NCI-H1694 treated with DMSO at 0.1 percent for 48 hours (cell line): ENCODE measurements at places on chromosomes 3 and 15.

- DNase-seq = no peak
Observed at GRCh38 chr3:141789281-141789680, 26.1 kb downstream of the GRK7 start.

- no peak for DNase-seq
Observed at GRCh38 chr3:60772584-60772983, 478.7 kb downstream of the FHIT start.

DNA sequence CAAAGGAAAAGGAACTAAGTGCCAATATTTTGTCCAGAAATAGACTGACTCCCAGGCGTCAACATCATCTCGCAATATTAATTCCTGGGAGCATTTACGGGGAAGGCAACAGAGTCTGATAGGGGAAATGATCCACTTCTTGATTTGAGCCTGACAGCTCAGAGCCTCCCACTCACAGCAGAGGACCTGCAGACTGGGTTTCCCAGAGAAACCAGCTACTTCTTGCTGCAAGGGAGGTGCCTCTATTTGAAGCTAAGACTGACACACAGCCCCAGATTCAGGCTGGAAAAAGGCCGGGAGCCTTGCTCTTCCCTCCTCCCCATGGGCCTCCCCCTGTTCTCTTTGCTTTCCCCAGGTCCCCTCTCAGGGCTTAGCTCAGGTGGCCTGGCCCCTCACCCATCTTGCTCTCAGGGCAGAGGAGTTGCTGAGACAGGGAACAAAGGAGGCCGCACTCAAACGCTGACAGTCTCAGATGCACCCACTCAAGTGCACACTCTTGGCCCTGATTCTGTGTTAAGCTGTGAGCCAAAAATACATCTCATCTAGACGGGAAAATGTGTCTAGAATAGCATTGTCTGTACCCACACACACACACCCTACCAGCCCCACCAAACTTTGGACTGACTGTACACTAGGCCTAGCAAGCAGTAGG lies 49.8 kb upstream of the DCLK3 start:
- DNase-seq = no peak

- DNase-seq = peak; percentile 81
Observed at GRCh38 chr3:129626744-129627349, 20.4 kb upstream of the PLXND1 start.

GRCh38 chr3:158847885-158848284 lies 46.0 kb downstream of the MFSD1 start:
- DNase-seq = no peak

DNA sequence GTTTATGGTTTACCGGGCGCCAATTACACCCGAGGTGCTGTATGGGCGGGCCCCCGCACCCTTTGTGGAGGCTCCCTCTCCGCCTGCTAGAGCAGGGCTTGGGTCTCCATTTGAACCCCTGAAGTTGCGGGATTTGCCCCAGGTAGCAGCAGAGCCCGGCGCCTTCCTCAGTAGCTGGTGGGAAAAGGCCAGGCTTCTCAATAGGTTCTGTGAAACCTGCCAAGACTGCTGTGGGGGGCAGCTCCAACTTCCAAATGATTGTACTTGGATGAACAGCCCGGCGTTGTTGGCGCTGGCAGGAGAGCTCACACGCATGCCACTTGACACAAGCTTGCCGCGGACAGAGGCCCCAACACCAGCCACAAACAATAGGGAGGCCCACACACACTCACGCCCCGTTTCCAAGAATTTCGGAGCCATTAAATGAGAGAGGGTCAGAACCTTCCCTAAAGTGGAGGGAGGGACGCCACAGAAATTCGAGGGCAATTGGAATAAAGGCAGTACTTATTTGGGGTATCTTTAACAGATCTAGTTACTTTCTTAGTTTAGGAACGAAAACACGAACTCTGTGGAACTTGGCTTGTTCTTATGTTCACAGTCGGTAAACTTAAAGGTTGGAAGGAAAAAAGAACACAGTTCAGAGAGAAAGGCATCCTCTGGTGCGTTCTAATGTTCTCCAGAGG lies 1.4 kb downstream of the EPHB3 start:
- no peak for DNase-seq

- no peak for DNase-seq
Observed at GRCh38 chr15:28944286-28944685, 58.5 kb downstream of the APBA2 start.

- no peak for DNase-seq
Observed at GRCh38 chr3:63287610-63288009, 9.5 kb downstream of the SYNPR start.

- no peak for DNase-seq
Observed at GRCh38 chr3:78183906-78184599, 1144.2 kb downstream of the ROBO2 start.

DNA sequence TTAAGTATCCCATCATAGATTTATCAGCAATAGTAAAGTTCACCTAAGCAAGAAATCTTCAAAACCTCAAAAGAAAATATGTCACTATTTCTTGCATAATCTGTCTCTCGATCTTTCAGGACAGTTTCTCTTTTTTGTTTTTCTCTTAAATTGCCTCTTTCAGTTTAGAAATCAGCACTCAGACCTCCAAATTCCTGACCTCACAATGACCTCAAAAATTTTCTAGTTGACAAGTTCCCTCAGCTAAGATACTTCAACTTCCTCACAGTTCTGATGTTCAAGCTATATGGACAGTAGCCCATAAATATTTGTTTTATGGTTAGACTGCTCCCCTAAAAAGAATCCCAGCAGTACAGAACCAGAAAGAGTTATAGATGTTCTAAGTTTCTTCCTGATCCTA lies 24.1 kb downstream of the SLC24A5 start:
- no peak for DNase-seq

DNA sequence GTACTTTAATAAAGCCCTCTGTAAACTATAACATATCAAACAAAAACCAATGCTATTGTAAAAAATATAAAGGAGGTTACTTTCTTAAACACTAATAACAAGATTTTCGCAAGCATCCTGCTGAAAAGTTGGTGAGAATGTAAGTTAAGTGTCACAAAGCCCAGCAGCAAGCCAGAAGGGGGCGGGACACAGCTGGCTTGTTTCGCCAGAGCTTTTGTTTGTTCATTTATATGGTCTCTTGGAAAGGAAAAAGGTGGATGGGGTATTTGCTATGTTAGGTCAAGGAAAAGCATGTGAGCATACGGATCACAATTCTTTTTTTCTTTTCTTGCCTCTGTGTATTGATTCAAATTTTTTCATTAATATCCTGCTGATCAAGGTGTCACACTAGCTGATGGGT lies 59.9 kb downstream of the HACD2 start:
- DNase-seq = no peak

- DNase-seq = no peak
Observed at GRCh38 chr15:101434032-101434920, 55.2 kb downstream of the PCSK6 start.
